Epithelial cell of umbilical artery (primary cell): ENCODE measurements at places on chromosomes 13 and 19. TPM values are rescaled to one million over a fixed set of nuclear protein-coding genes. Genes with fewer than 3 reads are reported as not detected.

Gene RYR1
- total RNA-seq = under 0.01 and 0.61 TPM in 2 replicates

Gene LILRB3
- total RNA-seq = not detected in 2 replicates

Gene TEX101
- total RNA-seq = not detected in 2 replicates

Gene IGFL2
- total RNA-seq = not detected in 2 replicates

Gene PRR22
- total RNA-seq = under 0.01 and 0.30 TPM in 2 replicates

Gene ATXN8OS
- not detected in 2 replicates for total RNA-seq

Gene PRODH2
- not detected in 2 replicates for total RNA-seq

Gene ACER1
- not detected in 2 replicates for total RNA-seq

Gene CYP2F1
- total RNA-seq = not detected in 2 replicates

Gene PGLYRP1
- total RNA-seq = not detected in 2 replicates

Gene GDF15
- total RNA-seq = 108 and 126 TPM in 2 replicates

Gene ZNF177
- total RNA-seq = 0.97 and 1.7 TPM in 2 replicates

Gene RPS19
- 356 and 1,098 TPM in 2 replicates for total RNA-seq

Gene ZNF528
- 6.2 and 8.2 TPM in 2 replicates for total RNA-seq

Gene SLITRK6
- total RNA-seq = not detected in 2 replicates

Gene ZIK1
- 1.6 and 2.9 TPM in 2 replicates for total RNA-seq

Gene PSG6
- not detected in 2 replicates for total RNA-seq

Gene GPR183
- total RNA-seq = not detected in 2 replicates

Gene CERS1
- 2.0 and 5.8 TPM in 2 replicates for total RNA-seq

Gene IRGC
- total RNA-seq = not detected in 2 replicates

Gene PDE4A
- 1.6 and 1.7 TPM in 2 replicates for total RNA-seq

Gene KPTN
- total RNA-seq = 3.9 and 5.2 TPM in 2 replicates

Gene SGCG
- under 0.01 TPM in 1 of 2 replicates, not detected in the other for total RNA-seq

Gene RANBP3
- 28.9 and 46.5 TPM in 2 replicates for total RNA-seq

Gene KIR3DL1
- not detected in 2 replicates for total RNA-seq

Gene GNG7
- total RNA-seq = 0.32 TPM in 1 of 2 replicates, not detected in the other

Gene TRPC4
- total RNA-seq = 0.30 and 0.32 TPM in 2 replicates

Gene GJB6
- not detected in 2 replicates for total RNA-seq

Gene TLE6
- total RNA-seq = 4.9 and 7.1 TPM in 2 replicates

Gene TGDS
- 18.8 and 24.3 TPM in 2 replicates for total RNA-seq

Gene NDUFA13
- total RNA-seq = 50.8 and 253 TPM in 2 replicates

Gene CBY2
- not detected in 2 replicates for total RNA-seq

Gene C19orf73
- total RNA-seq = 0.32 and 0.76 TPM in 2 replicates

Gene CBARP
- total RNA-seq = 1.6 and 2.6 TPM in 2 replicates

Gene CEACAM4
- not detected in 2 replicates for total RNA-seq

Gene TMEM150B
- not detected in 2 replicates for total RNA-seq

Gene ZNF229
- 6.8 and 12.6 TPM in 2 replicates for total RNA-seq

Gene SWSAP1
- total RNA-seq = 0.61 and 0.65 TPM in 2 replicates

Gene ZNF569
- 4.9 and 5.8 TPM in 2 replicates for total RNA-seq

Gene PRTN3
- total RNA-seq = not detected in 2 replicates

Gene TRAPPC6A
- 9.6 and 15.9 TPM in 2 replicates for total RNA-seq

Gene ZNF419
- total RNA-seq = 7.3 and 8.8 TPM in 2 replicates

Gene ACP7
- under 0.01 TPM in 1 of 2 replicates, not detected in the other for total RNA-seq

Gene FCER2
- not detected in 2 replicates for total RNA-seq

Gene ZNF135
- 0.30 and 0.32 TPM in 2 replicates for total RNA-seq

Gene IGFL4
- total RNA-seq = 0.15 TPM in 1 of 2 replicates, not detected in the other

Gene KLK6
- total RNA-seq = 0.32 TPM in 1 of 2 replicates, not detected in the other

Gene ASF1B
- 17.9 TPM in 2 replicates for total RNA-seq

Gene KLK11
- total RNA-seq = not detected in 2 replicates

Gene PDCD5
- 159 and 160 TPM in 2 replicates for total RNA-seq

Gene SIGLEC12
- not detected in 2 replicates for total RNA-seq

Gene PRSS57
- not detected in 2 replicates for total RNA-seq

Gene ZNF790
- total RNA-seq = 4.9 and 9.1 TPM in 2 replicates
